ENCODE measurements at places on chromosomes 6 and 20. TPM values are rescaled to one million over a fixed set of nuclear protein-coding genes. Genes with fewer than 3 reads are reported as not detected.

The HSD17B8 gene
- total RNA-seq: 40.6 TPM

The EPB41L2 gene
- 33.3 TPM for total RNA-seq

The PSMB1 gene
- total RNA-seq: 236 TPM

The C6orf132 gene
- 0.13 TPM for total RNA-seq

The KIAA1755 gene
- total RNA-seq: not detected

The NDRG3 gene
- total RNA-seq: 19.3 TPM

The MOXD1 gene
- not detected for total RNA-seq

The DAAM2 gene
- total RNA-seq: not detected

The SLC35D3 gene
- total RNA-seq: not detected

The APOBEC2 gene
- not detected for total RNA-seq

The MTCH1 gene
- 96.5 TPM for total RNA-seq

The MYLK2 gene
- total RNA-seq: 0.13 TPM

The MCM8 gene
- 47.8 TPM for total RNA-seq

The BMP6 gene
- total RNA-seq: 0.18 TPM

The CTAGE9 gene
- not detected for total RNA-seq

The CFAP61 gene
- not detected for total RNA-seq

The MCHR2 gene
- total RNA-seq: not detected
